ENCODE measurements at places on chromosomes 1 and 21.

- DNase-seq, result no peak
Observed at GRCh38 chr1:154186852-154187501, 4.9 kb downstream of the TPM3 start.

GRCh38 chr1:114315631-114316030, 162.0 kb upstream of the SYT6 start:
- DNase-seq, result no peak

- DNase-seq, result no peak
Observed at GRCh38 chr21:43923391-43923790, 58.4 kb downstream of the AGPAT3 start.

- no peak for DNase-seq
Observed at GRCh38 chr1:186772228-186772627, 56.5 kb upstream of the PLA2G4A start.

DNA sequence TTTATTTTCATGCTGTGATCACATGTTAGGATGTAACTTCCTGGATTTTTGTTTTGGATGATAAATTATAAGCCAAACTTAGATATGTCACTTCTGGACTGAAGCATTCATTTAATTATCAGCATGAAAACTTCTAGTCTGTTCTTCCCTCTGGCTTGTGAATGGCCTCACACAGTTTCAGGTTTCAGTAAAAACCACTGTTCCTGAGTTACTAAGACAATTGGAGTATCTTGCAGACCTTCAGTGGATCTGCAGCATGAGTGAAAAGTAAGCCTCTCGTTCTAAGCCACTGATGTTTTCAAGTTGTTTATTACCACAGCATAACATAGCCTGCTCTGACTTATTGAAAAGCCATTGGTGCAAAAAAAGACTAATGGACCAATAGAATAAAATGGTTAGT, 55.3 kb upstream of the RGS21 start:
- no peak for DNase-seq

DNA sequence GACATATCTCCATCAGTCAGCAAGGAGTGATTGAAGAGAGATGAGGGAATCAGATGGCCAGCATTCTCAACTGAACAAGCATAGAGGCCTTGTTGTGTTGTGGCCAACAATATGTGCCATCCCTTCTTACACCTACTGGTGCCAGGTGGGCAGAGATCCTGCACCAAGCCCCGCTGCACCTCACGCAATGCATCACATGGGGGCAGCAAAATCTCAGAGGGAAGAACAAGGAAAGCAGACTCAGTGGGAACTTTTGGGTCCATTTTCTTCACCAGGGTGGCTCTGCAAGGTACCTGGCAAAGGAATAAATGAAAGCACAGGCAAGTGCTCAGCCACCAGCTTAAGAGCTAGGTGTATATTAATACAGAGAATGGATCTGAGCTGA, 33.2 kb downstream of the HSD3B2 start:
- no peak for DNase-seq

DNA sequence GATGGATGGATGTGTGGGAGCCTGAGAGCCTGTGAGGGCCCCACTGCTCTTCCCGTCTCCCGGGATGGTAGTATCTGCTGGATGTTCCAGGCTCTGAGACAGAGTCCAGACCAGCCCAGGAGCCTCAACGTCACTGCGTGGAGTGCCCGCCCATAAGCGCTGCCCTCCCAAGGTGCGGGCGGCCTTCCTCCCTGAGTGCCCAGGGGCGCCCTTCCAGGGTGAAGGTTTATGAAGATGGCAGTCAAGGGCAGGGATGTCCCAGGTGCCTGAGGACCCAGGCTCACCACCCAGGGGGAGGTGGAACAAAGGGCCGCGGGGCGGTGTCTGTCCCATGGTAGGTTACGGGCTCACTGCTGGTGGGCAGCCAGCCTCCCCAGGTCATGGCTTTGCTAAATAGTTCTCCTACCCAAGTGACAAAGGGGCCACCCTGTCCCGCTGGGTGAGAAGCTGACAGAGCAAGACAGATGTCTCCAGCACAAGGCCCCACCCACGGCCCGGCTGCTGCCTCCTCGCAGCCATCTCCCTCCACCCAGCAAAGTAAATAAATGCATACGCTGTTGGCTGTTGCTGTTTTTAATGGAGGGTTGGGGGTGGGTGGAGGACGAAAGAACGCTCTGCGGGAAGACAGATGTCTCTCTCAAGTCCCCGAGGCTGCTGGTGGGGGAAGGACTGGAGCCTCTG, 9.0 kb upstream of the GPR153 start:
- no peak for DNase-seq

- no peak for DNase-seq
Observed at GRCh38 chr1:111786669-111787207, 31.0 kb downstream of the DDX20 start.

- DNase-seq, result no peak
Observed at GRCh38 chr21:46347791-46348381, 23.9 kb downstream of the PCNT start.

DNA sequence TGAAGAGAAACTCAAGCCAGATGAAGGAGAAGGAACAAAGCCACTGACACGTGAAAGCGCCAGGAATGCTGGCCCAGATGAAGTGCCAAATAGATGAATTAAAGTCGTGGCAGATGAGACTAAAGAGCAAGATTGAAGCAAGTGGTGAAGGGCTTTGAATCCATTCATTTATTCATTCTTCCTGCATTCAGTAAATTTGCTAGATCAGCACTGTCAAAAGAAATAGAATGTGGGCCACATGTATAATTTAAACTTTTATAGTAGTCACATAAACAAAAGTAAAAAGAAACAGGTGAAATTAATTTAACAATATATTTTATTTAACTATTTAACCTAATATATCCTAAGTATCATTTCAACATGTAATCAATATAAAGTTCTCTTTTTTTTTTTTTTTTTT, 135.6 kb downstream of the ZZZ3 start:
- DNase-seq, result no peak

DNA sequence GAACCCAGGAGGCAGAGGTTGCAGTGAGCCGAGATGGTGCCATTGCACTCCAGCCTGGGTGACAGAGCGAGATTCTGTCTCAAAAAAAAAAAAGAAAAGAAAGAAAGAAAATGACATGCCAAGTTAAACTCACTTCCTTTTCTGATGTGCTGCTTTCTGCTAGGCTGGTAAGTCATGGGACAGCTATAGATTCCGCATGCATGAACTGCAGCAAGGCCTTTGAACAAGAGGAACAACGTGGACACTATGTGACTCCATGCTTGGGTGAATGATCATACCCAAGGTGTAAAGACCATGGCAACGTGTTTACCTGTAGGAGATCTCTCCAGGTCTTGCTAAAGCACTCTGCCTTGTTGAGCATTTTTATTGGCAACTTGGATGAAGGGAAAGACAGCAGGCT, 10.3 kb upstream of the TTF2 start:
- no peak for DNase-seq

All from SW 1271 (cell line).